NCI-H146 (cell line): ENCODE measurements at places on chromosomes 2 and 18.

DNA sequence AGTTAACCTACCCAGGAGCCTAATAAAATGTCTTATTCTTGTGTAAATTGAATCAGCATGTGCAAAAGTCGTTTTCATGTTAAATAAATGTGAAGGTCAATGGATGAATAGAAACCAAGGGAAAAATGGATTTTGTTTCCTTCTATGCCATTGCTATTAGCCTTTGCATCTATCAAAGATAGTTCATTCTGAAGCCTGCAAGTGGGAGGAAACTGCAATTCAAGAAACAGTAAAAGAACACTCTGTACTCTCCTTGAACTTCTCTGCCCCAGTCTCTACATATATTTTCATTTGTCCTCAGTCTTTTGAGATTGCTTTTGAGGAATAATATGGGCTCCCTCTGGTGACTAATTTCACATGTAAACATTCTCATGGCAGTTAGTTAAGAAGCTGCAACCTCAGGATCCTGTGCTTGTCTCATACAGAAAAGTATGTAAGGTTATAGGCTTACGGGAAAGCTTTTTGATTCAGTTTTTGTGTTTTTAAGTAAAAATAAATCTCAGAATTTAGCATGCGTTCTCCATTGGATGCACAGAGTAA is 1590.0 kb upstream of the LRRTM1 start:
- DNase-seq: no peak

GRCh38 chr2:237760506-237761502 is 37.8 kb upstream of the RBM44 start:
- DNase-seq: no peak

DNA sequence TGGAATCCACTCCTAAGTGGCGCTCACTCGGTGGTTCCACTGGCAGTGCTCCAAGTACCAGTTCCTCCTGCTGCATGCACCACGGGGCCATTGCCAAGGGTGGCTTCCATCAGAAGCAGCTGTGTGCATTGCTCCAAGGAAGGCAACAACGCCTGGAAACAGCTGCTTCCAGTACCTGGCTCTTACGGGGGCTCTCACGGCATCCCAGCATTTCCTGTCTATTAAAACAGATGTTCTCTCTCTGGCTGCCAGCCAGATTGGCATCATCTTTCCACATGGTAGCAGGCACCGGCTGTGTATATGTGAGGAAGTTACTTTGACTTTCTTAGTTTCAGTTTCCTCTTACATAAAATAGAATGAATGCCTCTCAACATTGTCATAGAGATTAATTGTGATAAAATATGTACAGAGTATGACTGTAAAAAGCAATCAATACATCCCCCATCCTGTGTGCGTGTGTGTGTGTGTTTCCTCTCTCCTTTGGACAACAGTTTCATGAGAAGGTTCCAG is 84.9 kb downstream of the CMPK2 start:
- DNase-seq: peak; percentile 59

GRCh38 chr18:41576643-41577042 is 378.4 kb upstream of the PIK3C3 start:
- no peak for DNase-seq

- no peak for DNase-seq
Measured at GRCh38 chr2:198173864-198174263, 369.5 kb downstream of the PLCL1 start.

DNA sequence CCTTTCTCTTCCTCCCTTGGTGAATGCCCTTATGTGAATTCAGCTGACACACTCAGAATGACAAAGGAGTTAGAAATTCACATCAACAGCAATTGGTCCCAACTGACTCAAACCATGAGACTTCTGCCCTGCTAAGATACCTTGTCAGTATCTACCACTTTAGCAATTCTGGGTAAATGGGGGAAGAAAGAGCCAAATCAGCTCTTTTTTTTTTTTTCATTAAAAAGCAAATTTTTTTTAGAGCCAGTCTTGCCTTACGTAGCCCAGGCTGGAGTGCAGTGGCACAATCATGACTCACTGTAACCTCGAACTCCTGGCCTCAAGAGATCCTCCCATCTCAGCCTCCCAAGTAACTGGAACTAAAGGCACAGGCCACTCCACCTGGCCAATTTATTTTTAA is 1.7 kb upstream of the PPP4R1 start:
- DNase-seq: no peak

DNA sequence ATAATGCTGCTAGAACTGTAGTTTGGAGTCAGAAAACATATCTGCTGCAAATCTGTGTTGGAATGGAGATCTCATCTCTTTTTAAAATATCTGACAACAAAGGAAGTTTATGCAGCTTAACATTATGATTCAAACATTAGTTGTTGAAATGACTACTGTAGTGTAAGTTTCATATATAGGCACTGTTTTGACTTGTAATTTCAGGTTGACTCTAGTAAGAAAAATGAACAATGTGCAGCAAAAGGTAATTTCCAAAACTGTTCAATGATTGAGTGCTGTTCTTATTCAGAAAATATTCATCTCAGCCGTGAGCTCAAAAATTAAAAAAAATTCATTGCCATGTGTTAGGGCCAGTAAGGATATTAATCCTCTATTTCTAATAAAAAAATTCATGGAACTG is 48.5 kb downstream of the CCDC138 start:
- no peak for DNase-seq

DNA sequence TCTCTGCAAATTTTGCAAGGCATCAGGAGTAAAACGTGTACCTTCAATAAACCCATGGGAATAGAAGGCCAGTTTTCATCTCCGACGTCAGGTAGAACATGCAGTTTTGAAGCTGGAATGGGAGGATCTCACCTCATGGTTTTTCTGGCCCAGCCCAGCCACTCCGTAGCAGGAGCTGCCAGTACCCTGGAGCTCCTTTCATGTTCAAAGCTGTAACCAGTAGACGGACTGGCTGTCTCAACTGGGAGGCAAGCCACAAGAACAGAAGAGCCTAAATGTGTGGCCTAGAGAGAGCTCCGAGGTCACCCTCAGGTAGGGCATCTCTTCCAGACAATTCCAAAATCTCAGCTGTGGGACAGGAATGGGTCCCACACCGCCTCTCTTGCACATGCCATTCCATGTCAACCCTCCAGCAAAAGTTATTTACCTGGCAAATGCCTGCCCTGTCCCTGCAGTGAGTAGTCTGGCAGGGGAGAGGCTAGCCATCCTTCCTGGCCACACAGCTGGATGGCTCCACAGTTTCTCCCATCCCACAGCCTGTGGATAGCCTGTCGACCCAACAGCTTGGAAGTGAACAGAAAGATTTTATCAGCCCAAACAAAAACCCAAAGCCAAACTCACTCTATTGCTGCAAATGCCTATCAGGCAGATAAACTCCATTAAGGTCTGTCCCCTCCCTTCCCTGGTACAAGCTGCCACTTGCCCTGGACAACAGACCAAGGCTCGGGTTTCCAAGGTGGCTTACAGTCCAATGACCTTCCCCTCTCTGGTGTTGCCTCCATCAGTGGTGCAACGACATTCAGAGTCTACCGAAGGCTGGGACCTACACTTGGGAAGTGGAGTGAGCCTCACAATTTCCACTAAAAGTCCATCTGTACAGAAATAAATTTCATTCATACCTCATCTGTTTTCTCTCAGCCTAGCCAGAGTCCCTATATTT is 27.8 kb downstream of the CRACDL start:
- peak; percentile 78 for DNase-seq

GRCh38 chr2:145029873-145030272 is 510.0 kb upstream of the ZEB2 start:
- no peak for DNase-seq

DNA sequence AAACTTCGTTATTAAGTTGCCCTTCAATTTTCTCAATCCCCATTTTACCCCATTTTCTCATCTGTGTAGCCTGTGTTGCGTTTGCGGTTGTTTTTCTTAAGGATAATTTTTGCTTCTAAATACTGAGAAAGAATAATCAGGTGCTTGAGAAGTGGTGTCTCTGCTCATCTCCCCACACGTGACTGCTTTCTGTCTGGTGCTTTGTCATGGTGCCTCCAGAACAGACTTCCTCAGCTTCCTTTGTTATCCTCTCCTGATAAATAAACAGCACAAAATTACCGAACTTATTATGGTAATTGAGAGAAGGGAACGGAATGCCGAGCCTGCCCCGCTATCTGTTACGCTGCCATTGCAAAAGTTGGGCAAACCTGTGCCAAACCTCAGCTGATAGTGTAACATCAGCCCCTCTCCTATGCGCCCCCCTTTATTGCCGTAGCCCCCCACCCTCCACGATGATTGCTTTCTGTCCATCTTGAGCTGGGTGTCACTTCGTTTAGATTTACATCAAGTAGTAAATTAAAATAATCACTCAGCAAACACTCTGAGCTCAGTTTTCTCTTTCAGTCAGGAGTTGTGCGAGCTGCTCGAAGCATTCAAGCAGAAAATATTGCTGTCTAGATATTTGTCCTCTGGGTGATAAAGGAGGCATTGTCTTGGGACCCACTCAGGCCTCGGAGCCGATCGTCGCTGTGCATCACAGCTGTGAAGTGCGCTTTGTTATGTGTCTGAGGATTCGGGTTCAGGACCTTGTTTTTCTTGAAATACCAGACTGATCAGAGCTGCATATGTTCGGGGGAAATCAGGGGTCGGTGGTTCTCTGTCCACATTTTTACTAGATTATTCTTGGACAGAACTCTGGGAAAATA is 1008.5 kb upstream of the FANCL start:
- peak; percentile 83 for DNase-seq

GRCh38 chr2:180312542-180312941 is 305.4 kb upstream of the CWC22 start:
- no peak for DNase-seq

- no peak for DNase-seq
Measured at GRCh38 chr2:60838481-60838880, 42.9 kb upstream of the REL start.

GRCh38 chr18:12305930-12306629 is 2.0 kb upstream of the TUBB6 start:
- no peak for DNase-seq

- no peak for DNase-seq
Measured at GRCh38 chr2:183224948-183225347, 100.7 kb downstream of the NUP35 start.

DNA sequence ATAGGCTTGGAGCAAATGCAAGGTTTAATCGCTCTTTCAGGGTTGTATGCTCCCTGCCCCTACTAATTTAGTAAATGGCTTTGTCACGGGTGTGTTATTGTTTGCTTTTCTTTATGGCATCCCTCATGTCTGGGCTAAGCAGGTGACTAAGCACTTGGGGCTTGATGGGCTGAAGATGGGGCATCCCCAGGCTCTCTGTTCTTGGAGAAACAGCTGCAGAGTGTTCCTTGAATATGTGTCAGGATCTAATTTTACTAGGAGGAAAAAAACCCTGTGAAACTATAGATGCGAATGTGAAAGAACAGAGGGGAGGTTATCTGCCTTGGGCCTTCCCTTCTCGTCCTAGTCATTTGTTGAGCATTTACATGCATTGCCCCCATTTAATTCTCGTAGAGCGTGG is 94.7 kb upstream of the TAF1B start:
- no peak for DNase-seq

DNA sequence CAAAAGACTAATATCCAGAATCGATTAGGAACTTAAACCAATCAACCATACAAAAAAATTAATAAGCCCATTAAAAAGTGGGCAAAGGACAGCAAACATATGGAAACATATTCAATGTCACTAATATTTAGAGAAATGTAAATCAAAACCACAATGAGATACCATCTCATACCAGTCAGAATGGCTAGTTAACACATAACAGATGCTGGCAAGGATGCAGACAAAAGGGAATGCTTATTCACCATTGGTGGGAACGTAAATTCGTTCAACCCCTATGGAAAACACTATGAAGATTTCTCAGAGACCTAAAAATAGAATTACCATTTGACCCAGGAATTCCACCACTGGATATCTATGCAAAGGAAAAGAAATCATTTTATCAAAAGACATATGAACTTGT is 468.2 kb upstream of the ST6GAL2 start:
- no peak for DNase-seq

DNA sequence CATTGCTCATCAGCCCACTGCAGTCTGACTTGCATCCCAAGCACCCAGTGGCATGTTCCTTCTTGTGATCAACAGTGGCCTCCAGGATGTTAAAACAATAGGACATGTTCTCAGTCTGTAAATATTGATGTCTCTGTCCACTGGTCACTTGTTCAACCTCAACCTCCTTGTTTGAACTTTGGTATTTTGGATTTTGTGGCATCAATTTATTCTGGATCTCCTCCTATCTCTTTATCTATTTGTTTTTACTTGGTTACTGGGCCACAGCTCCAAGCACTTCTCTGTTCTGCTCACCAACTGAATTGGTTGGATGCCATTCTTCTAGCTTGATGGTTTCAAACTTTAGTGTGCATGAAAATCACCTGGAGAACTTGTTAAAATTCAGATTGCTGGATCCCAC is 1414.8 kb upstream of the CELF4 start:
- no peak for DNase-seq

GRCh38 chr2:15352363-15352762 is 208.8 kb downstream of the NBAS start:
- no peak for DNase-seq

DNA sequence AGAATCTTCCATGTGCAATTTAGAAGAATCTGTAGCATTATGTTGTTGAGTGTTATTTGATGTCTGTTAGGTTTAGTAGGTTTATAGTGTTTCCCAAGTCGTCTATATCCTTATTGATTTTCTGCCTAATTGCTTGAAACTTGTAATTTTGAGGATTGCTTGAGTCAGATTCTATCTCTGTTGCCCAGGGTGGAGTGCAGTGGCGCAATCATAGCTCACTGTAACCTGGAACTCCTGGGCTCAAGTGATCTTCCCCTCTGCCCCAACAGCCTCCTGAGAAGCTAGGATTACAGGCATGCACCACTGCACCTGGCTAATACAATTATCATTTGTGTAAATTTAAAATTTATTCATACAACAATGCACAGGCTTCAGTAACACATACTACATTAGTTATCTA is 3.1 kb upstream of the TCF23 start:
- no peak for DNase-seq

GRCh38 chr2:201420442-201421113 is 30.7 kb downstream of the TRAK2 start:
- no peak for DNase-seq

DNA sequence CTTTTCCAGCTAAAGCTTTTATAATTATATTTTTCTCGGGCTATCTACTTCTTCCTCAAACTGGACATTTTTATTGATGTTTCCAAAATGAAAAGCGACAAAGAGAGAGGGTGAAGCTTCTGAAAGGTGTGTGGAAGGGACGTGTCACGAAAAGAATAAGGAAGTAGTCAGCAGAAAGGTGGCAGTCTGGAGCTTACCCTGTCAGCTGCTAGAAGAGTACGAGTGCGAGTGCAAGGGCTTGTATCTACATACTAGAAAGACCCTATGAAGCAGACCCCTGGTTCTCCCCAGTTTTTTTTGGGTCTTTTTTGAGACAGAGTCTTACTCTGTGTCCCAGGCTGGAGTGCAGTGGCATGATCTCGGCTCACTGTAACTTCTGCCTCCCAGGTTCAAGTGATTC is 14.6 kb downstream of the FHL2 start:
- DNase-seq: no peak

GRCh38 chr2:55009277-55010060 is 40.8 kb downstream of the RTN4 start:
- DNase-seq: no peak

DNA sequence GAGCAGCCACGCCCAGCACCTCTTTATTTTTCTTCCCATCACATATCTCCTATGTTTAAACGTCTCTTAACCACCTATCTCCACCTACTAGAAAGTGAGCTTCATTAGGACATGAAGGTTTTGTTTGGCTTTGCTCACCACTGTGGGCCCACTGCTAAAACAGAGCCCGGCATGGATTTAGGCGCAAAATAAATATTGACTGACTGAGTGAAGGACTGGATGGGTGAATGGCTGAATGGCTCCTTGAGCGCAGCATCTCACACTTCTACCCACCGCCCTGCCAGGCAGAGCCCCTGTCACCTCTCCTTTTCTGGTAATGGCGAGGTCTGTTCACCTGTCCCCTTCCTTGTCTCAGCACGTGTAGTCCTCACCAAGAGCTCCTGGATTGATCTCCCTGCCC is 10.1 kb downstream of the CAPG start:
- no peak for DNase-seq
